Stimulated activated CD4-positive, alpha-beta T cell treated with anti-CD3 and anti-CD28 coated beads, Interleukin-1b, Interleukin-23, amount 100 ng/mL, for 4 hours (primary cell): ENCODE measurements at places on chromosomes 5 and 9.

- DNase-seq = no peak
Observed at GRCh38 chr5:98631311-98632054, 142.0 kb upstream of the RGMB start.

DNA sequence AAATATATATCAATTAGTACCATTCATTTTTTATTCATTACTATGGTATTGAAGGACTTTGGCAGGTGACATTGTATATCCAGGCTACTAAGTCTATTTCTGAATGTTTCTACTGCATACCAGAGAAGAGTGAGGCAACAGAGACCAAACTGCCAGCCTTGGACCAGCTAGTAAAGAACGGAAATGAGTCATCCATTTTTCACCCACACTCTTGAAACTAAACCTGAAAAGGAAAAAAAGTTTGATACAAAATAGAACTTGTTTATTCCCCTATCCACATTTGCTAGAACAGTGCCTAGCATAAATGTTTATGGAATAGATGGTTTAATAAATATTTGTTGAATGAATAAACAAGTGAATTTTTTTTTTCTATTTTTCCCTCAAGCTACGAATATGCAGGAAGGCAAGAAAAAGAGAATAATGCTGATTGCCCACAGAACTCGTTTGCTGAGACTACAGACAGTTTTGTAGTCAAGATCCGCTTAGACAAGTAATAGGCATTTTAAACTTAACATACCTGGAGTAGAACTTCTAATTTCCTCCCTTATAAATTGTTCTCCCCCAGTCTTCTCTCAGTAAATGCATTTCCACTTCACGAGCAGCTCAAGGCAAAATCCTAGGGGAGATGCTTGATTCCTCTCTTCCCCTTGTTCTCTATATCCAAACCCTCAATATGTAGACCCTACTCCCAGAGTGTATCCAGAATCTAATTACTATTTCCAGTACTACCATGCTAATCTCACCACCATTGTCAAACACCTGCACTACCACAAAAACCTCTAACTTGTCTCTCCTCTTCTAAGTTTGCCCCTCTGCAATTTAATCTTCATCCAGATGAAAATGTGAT lies 146.2 kb upstream of the RASA1 start:
- no peak for DNase-seq

DNA sequence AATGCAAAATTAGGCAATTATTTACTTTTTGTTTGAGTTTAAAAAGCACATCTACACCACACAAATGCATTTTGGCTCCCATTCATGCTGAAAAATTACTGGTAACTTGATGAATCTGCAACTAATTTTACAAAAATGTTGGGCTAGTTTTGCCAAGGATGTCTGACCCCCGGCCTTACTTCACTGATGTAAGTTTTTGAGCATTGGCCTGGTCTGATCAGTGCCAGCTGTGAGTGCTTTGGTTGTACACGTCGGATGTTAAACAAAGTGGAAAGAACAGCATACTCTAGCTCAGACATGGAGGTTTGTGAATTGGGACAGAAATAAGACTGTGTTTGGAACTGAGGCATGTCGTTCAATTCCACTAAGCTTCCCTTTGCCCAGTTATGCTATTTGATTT lies 1044.2 kb downstream of the TLE4 start:
- no peak for DNase-seq

- DNase-seq = no peak
Observed at GRCh38 chr5:136720674-136721073, 355.3 kb upstream of the TRPC7 start.

GRCh38 chr9:135753391-135754105 lies 51.6 kb downstream of the KCNT1 start:
- no peak for DNase-seq

GRCh38 chr5:178768371-178769260 lies 38.2 kb upstream of the ZNF354A start:
- no peak for DNase-seq

DNA sequence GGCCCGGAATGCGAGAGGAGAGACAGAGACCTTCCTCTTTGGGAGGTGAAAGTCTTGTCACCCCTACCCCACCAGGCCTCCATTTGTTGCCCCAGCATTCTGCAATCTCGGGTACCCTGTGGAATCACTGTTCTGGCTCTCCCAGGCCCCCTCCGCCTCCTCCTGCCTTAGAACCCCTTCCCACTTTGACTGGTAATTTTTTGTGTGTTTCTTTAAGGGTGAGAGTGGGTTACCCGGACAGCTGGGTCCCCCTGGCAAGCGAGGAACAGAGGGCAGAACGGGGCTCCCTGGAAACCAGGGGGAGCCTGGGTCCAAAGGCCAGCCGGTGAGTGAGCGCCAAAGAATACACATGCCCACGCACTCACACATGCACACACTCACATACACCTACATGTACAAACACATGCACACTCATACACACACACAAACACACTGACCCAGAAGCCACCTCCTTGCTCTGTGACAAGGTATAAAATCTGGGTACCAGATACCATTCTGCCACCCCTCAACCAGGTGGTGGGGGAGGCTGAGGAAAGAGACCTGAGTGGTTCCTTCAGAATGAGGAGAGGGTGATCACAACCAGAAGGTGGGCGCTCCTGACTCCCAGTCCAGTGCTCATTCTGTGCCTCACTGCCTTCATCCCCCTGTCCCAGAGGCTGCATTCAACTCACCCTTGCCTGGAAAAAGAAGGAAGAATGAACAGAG lies 30.9 kb upstream of the ORM1 start:
- DNase-seq = no peak

DNA sequence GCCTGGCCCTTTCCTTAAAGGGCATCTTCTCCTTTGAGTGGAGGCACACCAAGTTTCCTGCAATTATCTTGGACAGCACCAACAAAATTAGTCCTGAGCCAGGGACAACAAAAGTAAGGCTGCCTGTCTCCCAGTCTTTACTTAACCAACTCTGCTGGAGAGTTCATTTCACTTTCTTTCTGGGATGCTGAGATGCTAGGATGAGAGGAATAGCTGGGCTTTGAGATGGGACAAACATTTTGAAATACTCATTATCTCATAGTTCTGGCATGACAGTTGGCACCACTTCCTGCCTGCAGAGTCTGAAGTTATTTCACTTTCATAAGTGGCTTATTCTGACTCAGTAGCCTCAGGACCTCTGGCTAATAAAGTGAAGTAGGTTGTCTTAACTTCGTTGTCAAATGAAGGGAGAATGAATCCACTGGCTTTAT lies 157.0 kb downstream of the C9orf152 start:
- no peak for DNase-seq

DNA sequence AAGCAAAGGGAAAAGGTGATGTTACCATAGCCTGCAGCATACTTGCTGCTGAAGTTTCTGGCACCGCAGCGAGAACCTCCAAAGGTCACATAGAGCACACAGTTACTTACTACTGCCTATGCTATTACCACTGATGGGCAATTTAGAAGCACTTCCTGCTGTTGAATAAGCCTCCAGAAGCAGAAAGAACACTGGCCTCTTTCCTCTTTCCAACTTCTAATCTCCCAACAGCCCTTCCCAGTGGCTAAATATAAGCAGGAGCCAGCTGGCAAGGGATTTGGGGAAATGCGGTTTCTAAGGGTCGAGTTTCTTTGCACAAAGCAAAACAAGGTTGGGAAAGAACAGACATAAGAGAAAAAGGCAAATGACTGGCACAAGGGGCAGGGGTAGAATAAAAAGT lies 669.2 kb upstream of the ACO1 start:
- no peak for DNase-seq

GRCh38 chr9:15276328-15276938 lies 30.6 kb downstream of the TTC39B start:
- DNase-seq = no peak

DNA sequence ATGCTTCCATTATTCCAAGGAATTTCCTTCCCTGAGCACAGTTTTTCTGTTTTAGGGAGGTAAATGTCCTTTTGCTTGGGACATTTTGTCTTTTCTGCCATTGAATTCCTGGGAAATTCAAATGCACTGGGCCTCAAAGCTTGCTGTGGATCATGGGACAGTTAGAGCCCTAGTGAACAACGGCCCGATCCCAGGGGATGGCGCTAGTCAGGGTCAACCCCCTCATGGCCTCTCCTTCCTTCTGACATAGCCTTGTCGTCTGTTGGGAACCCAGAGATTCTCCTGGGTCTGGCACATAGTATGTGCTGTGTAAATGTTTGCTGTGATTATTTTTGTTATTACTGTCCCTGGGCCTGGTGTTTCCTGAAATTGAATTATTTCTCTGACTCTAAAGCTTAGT lies 30.7 kb upstream of the COL15A1 start:
- DNase-seq = no peak

GRCh38 chr5:57843059-57843367 lies 360.4 kb upstream of the ACTBL2 start:
- no peak for DNase-seq

- DNase-seq = no peak
Observed at GRCh38 chr5:141420855-141421488, at the start of gene PCDHGA11. Gene PCDHGA11 (plus strand): TSS chr5:141421051. CDS start chr5:141421228, 177 bp downstream.

GRCh38 chr9:23538067-23538402 lies 288.0 kb downstream of the ELAVL2 start:
- DNase-seq = no peak

GRCh38 chr5:71932655-71933338 lies 174.5 kb upstream of the MAP1B start:
- no peak for DNase-seq

DNA sequence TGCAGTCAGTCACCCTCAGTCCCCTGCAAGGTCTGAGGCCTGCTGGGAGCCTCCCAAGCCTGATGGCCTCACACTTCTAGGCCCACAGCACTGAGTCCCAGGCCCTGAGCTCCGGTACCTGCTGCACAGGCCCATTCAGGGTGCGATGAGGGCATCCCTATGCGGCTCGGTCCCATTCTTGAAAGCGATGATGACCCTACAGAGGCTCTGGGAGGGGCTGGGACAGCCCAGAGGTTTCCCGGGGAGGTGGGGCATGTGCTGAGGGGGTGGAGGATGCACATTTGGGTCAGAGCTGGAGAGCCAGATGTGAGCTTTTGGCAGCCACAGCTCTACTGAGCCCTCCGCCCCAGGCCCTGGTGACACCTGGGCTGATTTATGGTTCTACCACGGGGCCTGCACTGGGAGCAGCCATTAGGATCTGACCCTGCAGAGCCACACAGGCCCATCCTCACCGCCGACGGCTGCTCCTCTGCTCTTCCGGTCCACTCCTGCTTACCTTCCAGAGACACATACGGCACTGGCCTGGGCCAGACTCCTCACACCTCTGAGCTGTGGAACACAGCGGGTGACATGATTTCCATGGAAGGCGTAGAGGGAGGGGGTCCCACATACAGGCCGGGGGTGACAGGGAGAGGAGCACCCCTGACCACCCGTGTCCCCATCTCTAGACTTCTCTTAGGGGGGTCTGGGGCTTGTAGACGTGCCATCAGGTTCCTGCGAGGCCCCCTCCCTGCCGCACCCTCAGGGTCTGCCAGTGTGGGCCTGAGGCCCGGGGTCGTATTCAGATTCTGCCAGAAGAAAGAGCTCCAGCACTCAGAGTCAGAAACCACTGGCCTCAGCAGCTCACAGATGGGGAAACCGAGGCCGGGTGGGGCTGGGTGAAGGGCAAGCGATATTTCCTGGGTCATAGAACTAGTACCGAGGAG lies 53.4 kb downstream of the COL23A1 start:
- no peak for DNase-seq

GRCh38 chr5:42887097-42887496 lies 75.4 kb upstream of the SELENOP start:
- no peak for DNase-seq
